Body of pancreas (tissue), 4 donors: ENCODE measurements at places on chromosomes 5 and 9. TPM values are rescaled to one million over a fixed set of nuclear protein-coding genes. Genes with fewer than 3 reads are reported as not detected.

Gene SLC27A6
- 1.3 TPM for total RNA-seq

Gene ADGRV1
- 21.4 TPM for total RNA-seq

Gene ZDHHC11B
- total RNA-seq: 6.2 TPM

Gene ENTPD2
- total RNA-seq: 1.3 TPM

Gene C9
- not detected for total RNA-seq

Gene PIP5K1B
- 3.6 TPM for total RNA-seq

Gene FUT7
- not detected for total RNA-seq

- DNase-seq: no peak
- no peaks in the 10 kb centered on the region for H3K27me3 ChIP-seq
- H3K4me3 ChIP-seq: no peak overlapping the region
- H3K36me3 ChIP-seq: no peaks in the 10 kb centered on the region
- H3K27ac ChIP-seq: no peak overlapping the region
- H3K4me1 ChIP-seq: no peaks in the 10 kb centered on the region
Measured at GRCh38 chr5:171635561-171636245, 149.9 kb upstream of the SMIM23 start.

GRCh38 chr5:115532517-115532916 lies 12.1 kb downstream of the FEM1C start:
- no peaks in the 10 kb centered on the region for H3K36me3 ChIP-seq
- no peaks in the 10 kb centered on the region for H3K27me3 ChIP-seq
- DNase-seq: no peak

DNA sequence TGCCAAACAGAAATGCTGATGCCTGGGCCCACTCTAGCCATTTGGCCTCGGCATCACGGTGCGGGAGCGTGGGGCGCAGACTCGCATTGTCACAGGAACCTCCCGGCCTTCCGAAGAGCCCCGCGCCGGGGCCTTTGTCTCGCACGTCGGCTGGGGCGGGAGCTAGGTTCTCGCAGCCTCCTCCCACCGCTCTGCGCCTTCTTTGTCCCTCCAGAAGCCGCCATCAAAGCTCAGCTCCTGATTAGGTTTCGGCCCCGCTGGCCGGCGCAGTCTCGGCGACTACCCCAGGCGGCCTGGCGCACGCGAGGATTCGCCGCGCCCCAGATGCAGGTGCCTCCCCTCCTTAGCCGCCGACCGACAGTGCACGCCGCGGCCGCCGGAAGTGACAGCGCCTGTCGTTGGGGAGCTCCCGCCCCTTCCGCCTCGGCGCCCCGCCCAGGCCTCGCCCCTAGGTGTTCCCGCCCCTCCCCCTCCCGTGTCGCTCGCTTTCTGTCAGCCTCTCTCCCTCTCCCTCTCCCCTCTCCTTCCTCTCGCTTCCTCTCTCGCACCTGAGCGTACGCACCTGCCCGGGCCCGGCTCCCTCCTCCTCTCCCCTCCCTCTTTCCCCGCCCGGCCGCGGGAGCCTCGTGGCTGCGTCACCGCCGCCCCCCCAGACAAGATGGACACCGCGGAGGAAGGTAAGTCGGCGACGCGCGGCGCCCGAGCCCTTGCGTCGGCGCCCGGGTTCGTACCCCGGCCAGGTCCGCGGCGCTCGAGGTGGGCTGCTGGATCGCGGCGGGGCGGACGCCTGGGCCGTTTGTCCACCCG lies at the start of gene MARCHF6:
Gene MARCHF6 (plus strand): TSS at position 455 of the 807 bp plus-strand sequence. CDS start 204 bp downstream, at position 659.
- no peaks in the 10 kb centered on the region for H3K36me3 ChIP-seq
- H3K4me3 ChIP-seq: peak within 1 kb of the TSS; percentile 78
- peak within 1 kb of the TSS; percentile 100 for H3K27ac ChIP-seq
- no peaks in the 10 kb centered on the region for H3K27me3 ChIP-seq
- peak; percentile 98 for DNase-seq

GRCh38 chr5:127311781-127312525 lies 21.4 kb downstream of the MEGF10 start:
- no peak overlapping the region for H3K4me3 ChIP-seq
- no peaks in the 10 kb centered on the region for H3K4me1 ChIP-seq
- no peaks in the 10 kb centered on the region for H3K36me3 ChIP-seq
- no peak for DNase-seq
- no peak overlapping the region for H3K27ac ChIP-seq

DNA sequence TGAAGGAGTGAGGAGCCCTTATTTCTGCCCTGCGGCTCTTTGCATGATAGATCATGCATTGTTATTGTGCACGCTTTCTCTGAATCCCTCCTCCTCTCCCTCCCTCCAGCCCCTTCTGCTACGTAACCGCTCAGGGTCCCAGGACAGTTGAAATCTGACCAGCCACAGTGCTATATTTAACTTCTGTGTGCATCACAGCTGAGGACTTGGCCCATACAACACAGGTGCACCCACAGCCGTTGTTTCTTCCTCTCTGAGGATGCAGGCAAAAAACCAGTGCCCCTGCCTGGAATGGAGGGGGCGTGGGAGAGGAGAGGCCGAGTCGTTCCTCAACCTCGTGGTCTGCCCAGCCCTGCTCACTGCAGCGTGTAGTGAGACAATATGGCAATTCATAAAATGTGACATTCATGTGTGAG lies 335.6 kb upstream of the CLINT1 start:
- no peaks in the 10 kb centered on the region for H3K36me3 ChIP-seq
- no peaks in the 10 kb centered on the region for H3K4me1 ChIP-seq
- H3K27me3 ChIP-seq: no peaks in the 10 kb centered on the region
- H3K4me3 ChIP-seq: no peak overlapping the region

DNA sequence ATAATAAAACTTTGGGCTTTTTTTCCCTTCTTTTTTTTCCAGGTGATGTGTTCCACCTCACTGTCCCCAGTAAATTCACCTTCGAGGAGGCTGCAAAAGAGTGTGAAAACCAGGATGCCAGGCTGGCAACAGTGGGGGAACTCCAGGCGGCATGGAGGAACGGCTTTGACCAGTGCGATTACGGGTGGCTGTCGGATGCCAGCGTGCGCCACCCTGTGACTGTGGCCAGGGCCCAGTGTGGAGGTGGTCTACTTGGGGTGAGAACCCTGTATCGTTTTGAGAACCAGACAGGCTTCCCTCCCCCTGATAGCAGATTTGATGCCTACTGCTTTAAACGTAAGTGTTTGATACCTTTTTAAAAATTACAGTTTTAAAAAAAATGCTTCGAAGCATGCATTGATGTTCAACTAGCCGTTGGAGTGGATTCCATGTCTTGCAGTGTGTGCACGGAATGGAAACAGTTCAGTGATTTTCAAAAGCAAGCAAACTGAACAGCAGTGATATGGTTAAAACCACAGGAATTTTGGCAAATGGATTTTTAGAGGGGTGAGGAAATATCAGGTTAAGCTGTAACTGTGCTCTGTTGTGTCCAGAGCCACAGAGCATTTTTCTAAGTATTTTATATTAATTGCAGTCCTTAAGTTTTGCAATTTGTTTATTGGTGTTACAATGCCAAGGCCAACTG lies 40.7 kb downstream of the VCAN start:
- H3K4me3 ChIP-seq: no peak overlapping the region
- H3K36me3 ChIP-seq: no peaks in the 10 kb centered on the region
- H3K27me3 ChIP-seq: no peaks in the 10 kb centered on the region

DNA sequence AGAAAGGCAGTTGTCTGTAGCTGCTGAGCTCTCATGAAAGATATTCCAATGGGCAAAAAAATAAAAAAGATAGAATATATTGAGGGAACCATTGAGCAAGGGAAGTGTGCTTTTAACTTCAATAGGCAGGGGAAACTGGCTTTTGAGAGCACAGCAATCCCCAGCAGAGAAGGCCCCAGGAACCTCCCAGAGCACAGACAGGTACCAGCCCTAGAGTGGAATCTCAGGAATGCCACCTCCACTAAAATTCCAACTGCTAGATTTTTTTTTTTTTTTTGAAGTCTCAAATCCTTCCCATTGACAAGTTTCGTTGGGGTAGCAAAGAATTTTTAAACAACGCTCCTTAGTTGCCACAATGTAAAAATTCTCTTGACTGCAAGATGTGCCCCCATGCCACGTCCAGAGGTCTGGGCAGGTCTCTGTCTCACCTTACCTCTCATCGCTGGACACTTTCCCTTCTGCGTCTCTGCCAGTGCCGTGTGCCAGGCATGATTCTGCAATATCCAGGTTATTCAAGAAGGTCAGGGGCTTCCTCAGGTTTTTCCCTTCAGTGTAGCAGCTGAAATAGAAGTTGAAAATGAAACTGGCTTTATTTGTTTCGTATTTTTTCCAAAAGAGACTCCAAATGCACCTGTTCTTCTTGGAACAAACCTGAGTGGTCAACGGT lies 64.2 kb upstream of the IRX1 start:
- no peak for DNase-seq
- no peaks in the 10 kb centered on the region for H3K27me3 ChIP-seq
- no peak overlapping the region for H3K4me3 ChIP-seq
- H3K36me3 ChIP-seq: no peaks in the 10 kb centered on the region
- H3K4me1 ChIP-seq: peaks cover 9% of the 10 kb centered on the region
- H3K27ac ChIP-seq: no peak overlapping the region

DNA sequence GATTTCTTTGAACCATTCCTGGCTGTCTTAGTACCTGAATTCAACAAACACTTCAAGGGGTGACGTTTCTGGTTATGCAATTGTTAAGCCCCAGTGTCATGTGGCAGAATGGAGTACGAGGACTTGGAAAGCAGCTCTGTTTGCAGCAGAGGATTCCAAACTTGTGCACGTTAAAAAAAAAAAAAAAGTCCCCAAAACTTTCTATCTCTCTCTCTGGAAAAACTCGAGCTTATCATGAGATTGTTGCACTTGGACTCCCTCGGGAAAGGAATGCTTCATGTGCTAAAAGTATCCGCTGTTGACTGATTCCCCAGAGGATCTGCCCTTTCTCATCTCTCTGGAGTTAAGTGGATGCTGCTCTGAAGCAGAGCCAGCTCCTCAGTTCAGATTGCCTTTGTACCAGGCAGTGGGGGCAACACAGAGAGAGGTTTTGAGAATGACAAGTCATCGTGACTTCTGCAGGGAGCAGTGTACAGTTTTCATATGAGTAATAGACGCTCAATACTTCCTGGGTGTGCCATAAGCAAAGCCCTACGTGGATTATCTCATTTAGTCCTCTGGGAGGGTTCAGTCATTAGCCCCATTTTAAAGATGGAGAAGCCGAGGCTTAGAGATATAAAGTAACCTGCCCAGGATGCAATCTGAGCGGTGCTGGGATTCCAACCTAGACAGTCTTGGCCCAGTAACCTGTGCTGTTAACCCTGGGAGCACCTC lies 28.1 kb downstream of the TMOD1 start:
- no peak overlapping the region for H3K27ac ChIP-seq
- H3K4me3 ChIP-seq: no peak overlapping the region
- H3K27me3 ChIP-seq: no peaks in the 10 kb centered on the region
- H3K4me1 ChIP-seq: no peaks in the 10 kb centered on the region
- H3K36me3 ChIP-seq: no peaks in the 10 kb centered on the region
- no peak for DNase-seq

DNA sequence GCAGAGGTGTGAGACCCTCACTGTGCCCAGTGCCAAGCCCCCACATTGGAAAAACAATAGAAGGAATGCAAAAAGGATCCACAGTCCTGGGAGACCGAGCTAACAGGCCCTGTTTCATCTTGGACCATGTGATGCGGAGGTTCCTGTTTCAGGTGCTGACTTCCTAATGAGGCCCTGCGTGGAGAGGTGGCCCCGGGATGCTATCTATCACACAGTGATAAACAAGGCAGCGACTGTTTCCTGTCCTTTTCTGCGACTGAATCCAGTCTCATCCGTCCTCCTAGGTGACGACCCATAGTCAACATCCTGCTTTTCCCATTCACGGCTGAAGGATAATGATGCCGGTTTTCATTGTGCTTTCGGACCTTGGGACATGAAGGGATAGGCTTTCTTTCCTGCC lies 56.4 kb upstream of the BOD1 start:
- H3K4me1 ChIP-seq: peaks cover 15% of the 10 kb centered on the region
- no peaks in the 10 kb centered on the region for H3K36me3 ChIP-seq
- H3K27ac ChIP-seq: peak overlapping the region; percentile 53
- no peak for DNase-seq
- H3K27me3 ChIP-seq: no peaks in the 10 kb centered on the region
